Ascending aorta (tissue), 2 donors: ENCODE measurements at places on chromosomes 6 and 20.
A peak's percentile ranks its signal among the peaks of the same experiment; 100 is the strongest.

- DNase-seq: no peak
- H3K27me3 ChIP-seq: no peaks in the 10 kb centered on the region
- no peak overlapping the region for H3K4me3 ChIP-seq
- peaks cover 98% of the 10 kb centered on the region for H3K36me3 ChIP-seq
- no peak overlapping the region for H3K27ac ChIP-seq
Measured at GRCh38 chr20:34998331-34998950, 42.8 kb downstream of the MYH7B start.

GRCh38 chr6:85115876-85116275 lies 334.0 kb upstream of the NT5E start:
- H3K27me3 ChIP-seq: no peaks in the 10 kb centered on the region
- DNase-seq: no peak
- no peak overlapping the region for H3K27ac ChIP-seq
- H3K36me3 ChIP-seq: no peaks in the 10 kb centered on the region

- peaks cover 85% of the 10 kb centered on the region for H3K36me3 ChIP-seq
- H3K27ac ChIP-seq: no peak overlapping the region
- H3K27me3 ChIP-seq: no peaks in the 10 kb centered on the region
- no peaks in the 10 kb centered on the region for H3K4me1 ChIP-seq
Measured at GRCh38 chr6:138912308-138912707, 75.7 kb downstream of the REPS1 start.

DNA sequence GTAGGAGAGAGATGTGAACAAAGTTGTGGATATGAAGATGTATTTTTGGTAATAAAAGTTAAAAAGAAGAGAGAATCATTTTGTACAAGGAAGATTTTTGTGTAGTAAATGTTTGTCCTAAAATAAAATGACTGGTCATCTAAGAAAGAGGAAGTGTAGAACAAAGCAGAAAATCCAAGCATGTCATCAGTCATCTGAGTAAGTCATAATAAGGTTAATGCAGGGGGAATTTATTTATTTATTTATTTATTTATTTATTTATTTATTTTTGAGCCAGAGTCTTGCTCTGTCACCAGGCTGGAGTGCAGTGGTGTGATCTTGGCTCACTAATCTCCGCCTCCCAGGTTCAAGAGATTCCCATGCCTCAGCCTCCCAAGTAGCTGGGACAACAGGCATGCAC lies 15.7 kb upstream of the CGA start:
- H3K4me3 ChIP-seq: no peak overlapping the region
- H3K4me1 ChIP-seq: no peaks in the 10 kb centered on the region
- no peaks in the 10 kb centered on the region for H3K27me3 ChIP-seq
- DNase-seq: no peak
- no peaks in the 10 kb centered on the region for H3K36me3 ChIP-seq

DNA sequence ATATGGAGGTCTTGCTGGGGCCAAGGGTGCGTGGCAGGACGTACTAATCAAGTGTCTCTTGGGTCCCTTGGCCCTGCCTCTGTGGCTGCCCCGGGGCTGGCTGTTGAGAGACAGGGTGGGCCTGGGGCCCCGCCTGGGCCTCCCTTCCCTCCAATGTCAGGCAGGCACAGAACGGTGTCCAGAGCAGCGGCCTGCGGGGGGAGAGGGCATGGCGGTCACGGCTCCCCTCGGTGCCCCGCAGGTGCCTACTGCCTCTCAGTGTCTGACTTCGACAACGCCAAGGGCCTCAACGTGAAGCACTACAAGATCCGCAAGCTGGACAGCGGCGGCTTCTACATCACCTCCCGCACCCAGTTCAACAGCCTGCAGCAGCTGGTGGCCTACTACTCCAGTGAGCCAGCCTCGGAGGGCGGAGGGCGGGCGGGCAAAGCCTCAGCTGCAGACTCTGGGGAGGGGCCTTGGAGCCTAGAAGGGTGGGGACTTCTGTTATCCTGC lies 50.0 kb downstream of the SRC start:
- no peaks in the 10 kb centered on the region for H3K27me3 ChIP-seq
- H3K27ac ChIP-seq: no peak overlapping the region
- DNase-seq: no peak
- no peak overlapping the region for H3K4me3 ChIP-seq
- H3K4me1 ChIP-seq: peaks cover 32% of the 10 kb centered on the region

DNA sequence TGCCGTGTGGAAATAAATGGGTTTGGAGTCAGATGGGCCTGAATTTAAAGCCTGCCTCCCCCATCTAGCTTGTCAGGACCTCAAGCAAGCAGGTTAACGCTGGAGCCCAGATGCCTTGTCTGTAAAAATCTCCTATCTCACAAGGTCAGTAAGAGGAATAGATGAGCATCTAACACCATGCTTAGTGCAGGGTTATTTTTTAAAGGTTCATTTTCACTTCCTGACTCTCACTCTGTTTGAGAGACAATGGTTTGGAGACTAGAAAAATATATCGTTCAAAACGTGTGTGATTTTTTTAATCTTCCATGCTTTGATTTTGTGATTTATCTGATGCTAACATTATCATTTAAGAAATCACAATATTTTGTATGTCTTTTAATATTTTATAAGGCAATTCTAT lies 114.0 kb upstream of the TAB2 start:
- H3K27me3 ChIP-seq: no peaks in the 10 kb centered on the region
- no peaks in the 10 kb centered on the region for H3K4me1 ChIP-seq
- no peak for DNase-seq
- no peak overlapping the region for H3K4me3 ChIP-seq

- no peaks in the 10 kb centered on the region for H3K27me3 ChIP-seq
- H3K36me3 ChIP-seq: no peaks in the 10 kb centered on the region
- DNase-seq: no peak
- peaks cover 58% of the 10 kb centered on the region for H3K4me1 ChIP-seq
Measured at GRCh38 chr20:17584689-17585088, 14.8 kb downstream of the DSTN start.

- no peak for DNase-seq
- H3K4me3 ChIP-seq: no peak overlapping the region
- no peaks in the 10 kb centered on the region for H3K4me1 ChIP-seq
Measured at GRCh38 chr6:154080461-154081189, 41.6 kb downstream of the OPRM1 start.

- peak; percentile 74 for DNase-seq
- H3K36me3 ChIP-seq: peaks cover 13% of the 10 kb centered on the region
- H3K27me3 ChIP-seq: no peaks in the 10 kb centered on the region
- H3K4me1 ChIP-seq: peaks cover 67% of the 10 kb centered on the region
Measured at GRCh38 chr6:44224029-44224964, 902 bp downstream of the SLC29A1 start.

DNA sequence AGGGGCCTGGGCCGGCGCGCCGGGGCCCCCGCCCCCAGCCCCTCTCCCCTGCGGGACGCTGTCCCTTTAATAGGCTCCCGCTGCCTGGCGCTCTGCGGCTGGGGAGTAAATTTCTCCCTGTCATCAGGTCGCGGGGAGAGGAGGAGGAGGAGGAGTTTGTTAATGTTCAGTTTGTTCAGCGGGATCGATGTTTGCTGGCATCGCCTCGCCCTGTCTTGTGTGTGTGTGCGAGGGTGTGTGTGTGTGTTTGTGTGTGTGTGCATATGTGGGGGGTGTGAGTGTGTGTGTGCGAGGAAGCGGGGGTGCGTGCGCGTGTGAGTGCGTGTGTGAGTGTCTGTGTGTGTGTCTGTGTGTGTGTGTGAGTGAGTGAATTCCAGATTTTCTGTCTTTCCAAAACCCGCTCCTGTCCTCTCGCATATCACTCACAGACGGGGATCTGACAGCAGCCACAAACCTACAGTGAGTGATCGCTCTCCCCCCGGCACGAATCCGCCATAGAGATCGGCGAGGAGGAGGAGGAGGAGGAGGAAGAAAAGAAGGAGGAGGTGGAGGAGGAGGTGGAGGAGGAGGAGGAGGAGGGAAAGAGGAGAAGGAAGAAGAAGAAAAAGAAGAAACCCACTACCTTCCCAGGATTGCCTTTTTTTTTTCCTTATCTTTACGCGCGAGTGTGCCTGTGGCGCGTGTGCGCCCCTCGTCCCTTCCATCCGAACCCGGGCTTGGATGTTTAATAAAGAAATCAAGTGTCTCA lies at the start of gene TSHZ2:
TSHZ2 (plus strand) TSS at position 169 of the 748 bp plus-strand sequence. CDS start 936 bp downstream, outside the sequence.
- DNase-seq: no peak
- H3K4me1 ChIP-seq: no peaks in the 10 kb centered on the region
- no peaks in the 10 kb centered on the region for H3K36me3 ChIP-seq

DNA sequence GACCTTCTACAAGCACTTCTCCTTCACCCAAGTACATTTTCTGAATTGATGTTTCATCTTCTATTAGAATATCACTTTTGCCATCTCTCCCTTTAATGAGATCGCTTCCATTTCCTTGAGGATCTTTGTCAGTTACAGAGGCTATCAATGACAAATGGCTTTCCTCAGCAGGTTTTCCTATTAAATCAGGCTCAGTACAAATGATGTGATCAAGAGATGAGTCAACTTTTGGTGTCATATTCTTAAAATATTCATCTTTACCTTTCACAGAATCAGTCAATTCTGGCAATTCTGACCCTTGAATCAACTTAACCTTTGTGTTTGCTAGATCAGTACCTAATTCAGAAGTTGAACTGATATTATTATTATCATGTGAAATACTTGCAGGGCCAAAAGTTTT lies 37.3 kb downstream of the DST start:
- no peaks in the 10 kb centered on the region for H3K27me3 ChIP-seq
- H3K36me3 ChIP-seq: peaks cover 24% of the 10 kb centered on the region
- no peak for DNase-seq
- no peaks in the 10 kb centered on the region for H3K4me1 ChIP-seq
- H3K27ac ChIP-seq: no peak overlapping the region
- H3K4me3 ChIP-seq: no peak overlapping the region

GRCh38 chr20:63738687-63739129 lies 868 bp upstream of the SLC2A4RG start:
- DNase-seq: no peak
- peaks cover 17% of the 10 kb centered on the region for H3K4me1 ChIP-seq
- peak overlapping the region; percentile 96 for H3K27ac ChIP-seq
- H3K36me3 ChIP-seq: peaks cover 48% of the 10 kb centered on the region
- H3K27me3 ChIP-seq: no peaks in the 10 kb centered on the region
- peak overlapping the region; percentile 68 for H3K4me3 ChIP-seq
